NCI-H748 treated with DMSO at 0.1 percent for 48 hours (cell line): ENCODE measurements at places on chromosomes 7 and 10.

- no peak for DNase-seq
Measured at GRCh38 chr7:7731732-7732131, 13.3 kb upstream of the RPA3 start.

GRCh38 chr7:155512246-155512887 lies 34.0 kb downstream of the CNPY1 start:
- DNase-seq = no peak

DNA sequence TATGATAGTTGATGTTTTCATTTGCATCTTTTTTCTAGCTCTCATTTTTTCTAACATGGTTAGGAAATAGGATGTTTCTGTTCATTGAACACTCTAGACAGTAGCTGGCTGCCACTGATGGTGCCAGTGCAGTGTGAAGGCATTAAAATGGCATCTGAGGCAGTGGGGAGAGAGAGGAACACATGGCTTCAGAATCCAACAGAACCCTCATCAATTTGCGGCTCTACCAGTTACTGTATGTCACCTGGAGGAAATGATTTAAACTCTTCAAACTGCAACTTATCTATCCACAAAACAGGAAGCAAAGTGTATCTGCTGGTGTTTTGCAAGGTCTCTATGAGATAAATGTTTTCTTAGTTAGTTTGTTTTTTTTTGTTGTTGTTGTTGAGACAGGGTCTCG lies 305.2 kb upstream of the PRKCQ start:
- no peak for DNase-seq

DNA sequence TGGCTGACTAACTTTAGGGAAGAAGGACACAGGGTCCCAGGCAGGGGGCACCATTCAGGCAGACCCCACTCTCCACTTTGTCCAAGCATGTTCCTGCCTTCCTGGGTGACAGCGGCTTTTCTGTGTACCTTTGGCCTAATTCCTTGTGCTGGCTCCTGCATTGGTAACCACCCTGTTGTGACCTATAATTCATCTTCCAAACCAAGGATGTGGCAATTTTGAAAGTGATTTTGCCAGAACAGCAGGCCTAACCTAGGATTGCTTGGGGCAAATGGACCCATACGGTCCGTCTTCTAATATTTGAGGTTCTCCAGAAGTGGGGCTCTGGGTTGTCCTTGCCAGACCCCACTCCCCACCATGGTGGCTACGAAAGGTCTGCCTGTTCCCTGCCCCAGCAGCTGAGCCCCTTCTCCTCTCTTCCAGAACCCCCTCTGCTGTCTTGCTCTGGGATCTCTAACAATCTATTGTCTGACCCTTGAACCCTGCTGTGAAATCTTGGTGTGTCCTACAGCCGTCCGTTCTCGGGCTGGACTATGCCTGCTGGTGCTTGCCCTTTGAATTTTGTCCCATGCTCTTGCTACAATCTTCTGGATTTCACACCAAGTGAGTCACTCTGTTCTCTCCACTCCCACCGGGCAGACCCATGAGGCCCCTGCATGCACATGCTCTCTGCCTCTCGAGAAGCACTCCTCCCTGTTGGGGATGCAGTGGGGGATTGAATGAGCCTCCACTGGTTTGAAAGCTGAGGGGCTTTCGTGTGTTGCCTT lies 316.0 kb downstream of the CXCL12 start:
- DNase-seq = no peak

DNA sequence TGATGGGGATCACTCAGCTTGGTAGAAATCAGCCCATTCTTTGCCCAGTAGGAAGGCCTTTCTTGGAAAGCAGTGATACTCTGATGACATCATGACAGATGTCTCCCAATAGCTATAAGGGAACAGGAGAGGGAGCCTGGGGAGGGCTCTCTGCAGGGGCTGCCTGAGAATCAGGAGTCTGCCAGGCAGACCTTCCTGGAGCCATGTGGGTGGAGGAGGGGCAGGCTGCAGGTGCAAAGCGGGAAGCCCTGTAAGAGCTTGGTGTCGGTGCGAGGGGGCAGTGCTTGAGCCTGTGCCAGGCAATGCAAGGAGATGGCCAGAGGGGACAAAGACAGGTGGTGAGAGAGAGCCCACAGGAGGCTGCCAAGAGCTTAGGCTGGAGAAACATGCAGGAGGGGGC lies 5.0 kb upstream of the TNS3 start:
- no peak for DNase-seq

DNA sequence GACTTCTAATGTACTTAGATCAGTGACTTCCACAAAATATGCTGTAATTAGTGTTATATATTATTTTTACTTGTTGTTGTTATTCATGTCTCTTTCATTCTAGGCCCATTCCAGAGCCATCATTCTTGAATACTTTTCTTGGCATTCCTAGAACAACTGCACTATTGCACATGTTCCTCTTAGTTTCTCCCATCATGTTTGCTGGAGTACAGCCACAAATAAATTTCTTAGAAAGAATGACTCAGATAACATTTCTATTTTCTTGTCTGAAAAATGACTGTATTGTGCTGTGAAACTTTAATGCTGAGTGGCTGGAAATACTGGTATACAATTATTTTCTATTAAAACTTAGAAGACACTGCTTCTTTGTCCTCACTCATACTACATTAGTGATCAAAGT lies 651.0 kb upstream of the STEAP1 start:
- no peak for DNase-seq

DNA sequence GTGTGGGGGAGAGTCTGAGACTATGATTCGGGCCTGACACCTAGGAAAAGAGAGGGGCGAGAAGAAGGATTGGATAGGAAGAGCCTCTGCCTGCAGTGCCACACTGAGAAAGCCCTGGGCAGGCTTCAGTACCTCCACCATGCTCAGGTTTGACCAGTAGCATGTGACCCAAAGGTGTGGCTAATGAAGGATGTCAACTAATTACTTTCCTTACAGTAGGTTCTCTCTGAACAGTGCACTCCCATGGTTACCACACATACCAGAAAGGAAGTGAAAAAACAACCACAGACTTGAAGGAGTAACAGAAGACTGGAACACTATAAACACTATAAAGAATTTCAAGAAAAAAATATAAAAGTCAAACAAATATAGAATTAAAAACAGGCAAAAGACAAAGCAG lies 46.2 kb downstream of the SEM1 start:
- DNase-seq = no peak

DNA sequence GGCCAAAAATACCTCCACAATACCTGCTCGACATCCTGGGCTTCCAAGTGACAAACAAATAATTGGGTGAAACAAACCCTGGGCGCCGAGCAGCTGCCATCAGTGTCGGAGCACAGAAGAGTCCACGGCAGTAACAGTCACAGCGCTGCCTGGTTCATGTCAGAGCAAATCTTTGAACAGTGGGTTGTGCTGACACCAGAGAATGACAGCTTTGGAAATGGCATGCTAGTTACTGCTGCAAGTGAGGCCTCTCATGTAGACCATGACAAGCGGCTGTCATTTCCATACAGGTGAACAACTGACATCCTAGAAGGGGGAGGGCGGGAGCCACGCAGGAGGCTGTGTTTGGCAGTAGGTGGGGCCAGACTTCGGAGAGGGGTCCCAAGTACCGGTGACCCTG lies 420.5 kb upstream of the GALNT17 start:
- DNase-seq = no peak

DNA sequence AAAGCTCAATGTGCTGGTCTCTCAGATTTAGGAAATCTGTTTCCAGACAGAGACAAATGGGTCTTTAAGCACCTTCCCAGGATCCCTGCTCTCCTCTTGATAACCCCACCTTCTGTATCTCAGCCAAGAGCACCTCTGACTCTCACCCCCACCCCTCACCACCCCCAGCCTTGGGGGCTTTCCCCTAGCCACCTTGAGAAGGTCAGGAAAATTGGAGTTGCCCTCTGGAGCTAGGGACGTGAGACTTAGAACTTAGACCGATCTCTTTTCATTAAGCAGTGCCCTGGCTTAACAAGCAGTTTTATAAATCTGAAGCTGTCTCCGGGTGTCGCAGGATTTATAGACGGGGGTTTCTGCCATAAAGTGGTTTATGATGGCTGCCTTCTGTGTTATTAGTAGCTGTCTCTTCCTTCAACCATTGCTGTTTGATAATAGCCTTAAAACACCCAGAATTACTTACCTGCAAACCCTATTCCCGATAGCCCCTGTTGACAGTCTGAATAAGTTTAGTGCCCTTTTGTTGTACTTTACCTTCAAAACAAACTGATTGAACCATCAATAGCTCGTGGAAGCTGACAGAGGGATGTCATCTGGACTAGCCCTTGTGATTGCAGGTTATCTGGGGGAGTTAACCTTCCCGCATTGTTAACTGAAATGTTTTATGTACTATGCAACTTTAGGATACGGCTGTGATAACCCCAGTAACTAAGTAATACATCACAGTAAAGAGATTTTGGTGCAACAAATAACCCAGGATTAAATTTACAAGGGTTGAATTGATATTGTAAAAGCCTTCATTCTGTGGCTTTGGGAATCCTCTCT lies 621.5 kb downstream of the LRMDA start:
- DNase-seq = no peak

- no peak for DNase-seq
Measured at GRCh38 chr7:1290679-1291356, 58.1 kb downstream of the UNCX start.

DNA sequence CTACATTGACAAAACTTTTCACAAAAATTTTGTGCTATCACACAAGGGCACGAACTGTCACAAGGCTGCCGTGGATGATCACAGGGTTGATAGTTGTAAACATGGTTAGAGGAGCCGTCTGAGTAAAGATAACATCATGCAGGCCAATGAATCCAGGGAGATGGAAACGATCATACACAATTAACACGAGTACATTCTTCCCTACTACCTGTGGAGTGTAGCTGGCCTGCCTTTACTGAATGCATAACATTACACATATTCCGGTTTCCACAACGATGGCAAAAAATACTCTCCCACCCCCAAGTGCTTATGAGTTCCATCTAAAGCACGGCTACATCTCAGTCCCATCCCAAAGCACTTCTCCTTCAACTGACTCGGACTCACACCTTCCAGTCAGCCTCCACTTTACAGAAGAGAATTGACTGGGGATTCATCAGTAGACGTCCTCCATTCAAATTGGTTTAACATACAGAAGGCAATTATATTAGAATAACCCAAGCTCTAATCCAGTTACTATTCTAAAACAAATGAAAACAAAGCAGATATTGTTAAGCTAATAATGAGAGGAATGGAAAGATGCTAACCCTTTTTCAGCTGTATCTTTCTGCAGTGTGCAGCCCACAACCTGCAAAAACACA lies 69.0 kb downstream of the EZH2 start:
- DNase-seq = no peak

DNA sequence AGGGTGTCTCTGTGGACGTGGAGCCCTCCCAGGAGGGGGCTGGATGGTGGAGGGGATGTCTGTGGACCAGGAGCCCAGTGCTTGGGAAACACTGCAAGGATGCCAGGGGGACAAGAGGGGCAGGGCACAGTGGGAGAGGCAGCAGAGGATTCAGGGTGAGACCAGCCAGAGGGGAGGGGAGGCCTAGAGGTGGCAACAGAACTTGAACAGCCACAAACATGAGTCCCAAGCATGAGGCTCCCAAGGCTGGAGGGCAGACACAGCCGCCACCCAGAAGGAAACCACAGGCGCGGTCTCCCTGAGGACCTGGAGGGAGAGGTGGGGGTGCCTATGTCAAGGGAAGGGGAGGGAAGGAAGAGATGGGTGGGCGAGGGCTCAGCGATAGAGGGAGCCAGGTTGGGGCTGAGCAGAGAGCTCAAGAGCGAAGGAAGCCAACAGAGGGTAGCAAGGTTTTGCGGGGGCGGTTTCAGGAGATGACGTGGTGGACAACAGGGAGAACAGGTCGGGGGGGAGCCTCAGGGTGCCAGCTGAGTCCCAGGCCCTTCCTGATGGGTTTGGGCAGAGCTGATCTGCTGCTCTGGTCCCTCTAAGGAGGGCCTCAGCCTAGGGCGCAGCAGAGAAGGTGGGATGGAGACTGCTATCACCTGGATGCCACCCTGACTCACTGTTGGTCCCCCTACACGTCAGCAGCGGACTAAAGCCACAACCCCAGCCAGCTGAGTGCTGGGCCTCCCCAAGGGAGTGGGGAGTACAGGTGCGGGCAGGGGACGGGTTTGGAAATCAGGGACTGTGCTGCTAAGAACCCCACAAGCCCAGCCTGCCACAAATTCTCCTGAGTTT lies 6.7 kb upstream of the PILRA start:
- DNase-seq = no peak

DNA sequence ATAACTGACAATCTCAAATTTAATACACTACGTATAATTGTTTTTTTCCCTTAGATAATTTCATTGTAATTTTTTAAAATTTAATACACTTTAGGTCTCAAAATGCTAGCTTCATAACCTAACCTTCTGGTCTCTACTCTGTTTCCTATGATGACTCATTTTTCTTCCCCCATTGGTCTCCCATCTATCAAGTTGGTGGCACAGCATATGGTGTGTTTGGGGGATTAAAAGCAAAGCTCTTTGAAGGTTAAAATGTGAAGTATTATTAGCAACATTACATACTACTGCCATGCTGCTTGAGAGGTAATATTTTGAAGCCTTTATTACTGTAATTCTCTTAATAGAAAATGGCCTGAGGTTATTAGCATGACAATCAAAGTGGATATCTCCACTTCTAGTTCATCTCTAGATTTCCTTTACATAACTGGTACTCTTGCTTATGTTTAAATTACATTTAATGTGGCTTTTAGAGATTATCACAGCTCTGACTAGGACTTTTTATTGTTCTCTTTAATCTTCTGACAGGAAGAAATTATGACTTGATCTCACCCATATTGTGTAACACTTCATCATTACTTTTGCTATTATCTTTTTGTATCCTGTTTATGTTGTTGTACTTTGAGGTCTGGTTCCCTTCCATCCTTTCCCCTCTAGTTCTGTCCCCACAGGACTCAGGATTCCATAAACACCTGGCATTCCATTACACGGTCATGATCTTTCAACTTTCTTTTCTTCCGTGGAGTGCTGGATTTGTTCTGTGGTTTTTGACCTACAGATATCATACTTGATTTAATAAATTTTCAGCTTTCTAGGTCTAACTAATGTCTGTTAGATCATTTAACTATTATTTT lies 185.1 kb downstream of the SEMA3D start:
- DNase-seq = no peak

GRCh38 chr7:130963339-130963738 lies 229.3 kb upstream of the KLF14 start:
- DNase-seq = no peak

DNA sequence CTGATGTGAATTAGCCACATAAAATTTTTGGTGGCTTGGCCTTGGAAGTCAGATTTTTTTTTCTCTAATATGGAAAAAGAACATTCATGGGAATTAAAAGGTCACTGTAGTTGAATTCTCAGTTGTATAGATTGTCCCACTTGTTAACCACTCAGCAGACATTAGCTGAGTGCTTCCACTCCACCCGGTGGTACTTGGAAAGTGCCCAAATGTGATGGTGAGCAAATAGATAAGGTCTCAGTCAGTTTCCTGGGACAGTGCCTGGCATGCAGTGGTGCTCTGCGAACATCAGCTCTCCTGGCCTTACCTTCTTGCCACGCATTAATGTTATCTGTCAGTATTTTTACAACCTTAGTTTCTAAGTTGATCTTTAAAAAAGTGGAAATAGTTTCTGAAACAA lies 1.4 kb downstream of the ATP5F1C start:
- no peak for DNase-seq

GRCh38 chr7:2477447-2478398 lies 1.5 kb upstream of the GRIFIN start:
- DNase-seq = no peak
